ENCODE measurements at places on chromosomes 6 and 20.

- no peak for DNase-seq
These were observed 438.4 kb upstream of the ADGRB3 start for GRCh38 chr6:68196645-68197044.

GRCh38 chr6:156980948-156981347, 203.8 kb downstream of the ARID1B start:
- DNase-seq, result no peak

DNA sequence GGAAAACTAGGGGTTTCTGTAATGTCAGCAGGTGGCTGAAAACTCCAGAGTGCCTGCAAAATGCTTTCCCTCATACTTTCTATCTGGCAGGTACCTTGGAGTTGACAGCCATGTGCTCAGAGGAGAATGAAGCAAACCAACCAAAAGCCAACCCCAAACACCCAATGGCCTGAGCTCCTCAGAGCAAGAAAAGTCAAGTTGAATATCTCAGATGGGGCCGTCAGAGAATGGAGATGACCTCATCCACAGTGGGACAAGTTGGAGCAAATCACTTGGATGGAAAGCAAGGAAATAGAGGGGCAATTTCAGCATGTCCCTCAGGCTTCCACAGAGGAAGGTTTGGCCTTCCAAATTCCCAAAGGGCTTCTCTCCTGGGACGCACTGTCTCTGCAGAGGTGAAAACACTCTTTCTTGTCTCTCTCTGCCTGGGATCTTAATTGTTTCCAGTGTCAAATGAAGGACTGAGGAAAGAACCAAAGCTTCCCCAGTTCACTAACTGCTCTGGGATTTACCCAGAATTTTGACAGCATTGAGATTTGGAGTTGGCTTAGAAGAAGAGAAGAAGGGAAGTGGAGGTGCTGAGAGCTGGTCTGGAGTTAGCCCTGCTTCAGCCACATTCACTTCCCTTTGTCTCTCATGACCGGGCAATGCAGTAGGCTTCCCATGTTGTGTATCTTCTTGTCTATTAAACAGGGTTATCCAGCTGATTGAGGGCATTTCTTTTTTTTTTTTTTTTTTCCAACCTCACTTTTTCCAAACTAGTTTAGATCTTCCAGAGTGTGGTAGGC, 42.2 kb downstream of the PRND start:
- no peak for DNase-seq

DNA sequence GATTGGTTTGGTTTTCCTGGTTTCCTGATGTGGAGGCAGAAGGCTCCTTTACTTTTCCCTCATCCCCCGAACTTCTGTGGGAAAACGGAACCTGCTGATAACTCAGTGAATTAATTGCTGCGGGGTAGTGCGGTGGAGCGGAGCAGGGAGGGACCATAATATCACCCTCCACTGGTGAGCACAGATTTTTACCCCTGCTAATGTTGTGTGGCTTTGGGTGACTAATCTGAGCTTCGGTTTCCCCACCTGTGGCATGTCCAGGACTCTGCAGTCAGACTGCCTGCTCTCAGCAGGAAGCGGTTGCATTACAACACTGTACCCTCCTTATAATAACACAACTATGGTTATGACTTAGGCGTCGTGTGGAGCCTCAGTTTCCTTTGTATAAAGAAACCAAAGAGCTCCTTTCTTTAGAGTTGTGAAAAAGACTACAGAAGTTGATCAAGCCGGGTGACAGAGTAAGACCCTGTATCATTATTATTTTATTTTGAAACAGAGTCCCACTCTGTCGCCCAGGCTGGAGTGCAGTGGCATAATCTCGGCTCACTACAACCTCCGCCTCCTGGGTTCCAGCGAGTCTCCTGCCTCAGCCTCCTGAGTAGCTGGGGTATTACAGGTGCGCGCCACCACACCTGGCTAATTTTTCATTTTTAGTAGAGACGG, 2.2 kb upstream of the ID1 start:
- peak; percentile 47 for DNase-seq

DNA sequence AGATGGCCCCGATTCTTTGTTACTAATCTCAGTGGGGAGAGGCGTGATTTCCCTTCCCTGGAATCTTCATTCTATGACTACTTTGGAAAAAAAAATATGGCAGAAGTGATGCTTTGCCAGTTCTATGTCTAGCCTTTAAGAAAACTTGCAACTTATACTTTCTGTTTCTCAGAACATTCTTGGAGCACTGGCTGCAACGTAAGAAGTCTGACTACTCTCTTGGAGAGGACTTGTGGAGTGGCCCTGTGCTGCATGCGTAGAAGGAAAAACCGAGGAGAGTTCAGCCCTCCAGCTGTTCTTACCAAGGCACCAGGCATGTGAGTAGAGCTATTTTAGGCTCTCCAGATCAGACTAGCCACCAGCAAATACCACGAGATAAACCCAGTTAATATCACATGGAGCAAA, 77.6 kb upstream of the STXBP5 start:
- DNase-seq, result no peak

- DNase-seq, result no peak
These were observed 3.2 kb upstream of the ARMC12 start for GRCh38 chr6:35733633-35734032.

DNA sequence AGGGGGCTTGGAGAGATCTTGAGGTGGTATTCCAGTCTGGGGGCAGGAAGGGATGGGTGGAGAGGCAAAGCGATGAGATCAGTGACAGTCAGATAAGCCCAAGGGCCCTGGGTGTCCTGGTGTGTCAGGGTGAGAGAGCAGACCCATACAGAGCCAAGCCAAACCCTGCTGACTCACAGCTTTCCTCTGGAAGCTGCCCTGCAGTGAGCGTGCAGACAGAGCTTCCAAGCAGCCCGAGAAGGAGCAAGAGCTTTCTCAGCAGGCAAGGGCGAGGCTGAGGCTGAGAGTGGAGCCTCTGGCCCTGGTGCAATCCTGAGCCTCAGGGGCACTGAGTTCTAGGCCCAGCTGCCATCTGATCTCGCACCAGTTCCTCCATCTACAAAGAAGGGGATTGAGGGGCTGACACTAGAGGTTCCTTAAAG, 91.1 kb upstream of the HIVEP1 start:
- DNase-seq, result no peak

DNA sequence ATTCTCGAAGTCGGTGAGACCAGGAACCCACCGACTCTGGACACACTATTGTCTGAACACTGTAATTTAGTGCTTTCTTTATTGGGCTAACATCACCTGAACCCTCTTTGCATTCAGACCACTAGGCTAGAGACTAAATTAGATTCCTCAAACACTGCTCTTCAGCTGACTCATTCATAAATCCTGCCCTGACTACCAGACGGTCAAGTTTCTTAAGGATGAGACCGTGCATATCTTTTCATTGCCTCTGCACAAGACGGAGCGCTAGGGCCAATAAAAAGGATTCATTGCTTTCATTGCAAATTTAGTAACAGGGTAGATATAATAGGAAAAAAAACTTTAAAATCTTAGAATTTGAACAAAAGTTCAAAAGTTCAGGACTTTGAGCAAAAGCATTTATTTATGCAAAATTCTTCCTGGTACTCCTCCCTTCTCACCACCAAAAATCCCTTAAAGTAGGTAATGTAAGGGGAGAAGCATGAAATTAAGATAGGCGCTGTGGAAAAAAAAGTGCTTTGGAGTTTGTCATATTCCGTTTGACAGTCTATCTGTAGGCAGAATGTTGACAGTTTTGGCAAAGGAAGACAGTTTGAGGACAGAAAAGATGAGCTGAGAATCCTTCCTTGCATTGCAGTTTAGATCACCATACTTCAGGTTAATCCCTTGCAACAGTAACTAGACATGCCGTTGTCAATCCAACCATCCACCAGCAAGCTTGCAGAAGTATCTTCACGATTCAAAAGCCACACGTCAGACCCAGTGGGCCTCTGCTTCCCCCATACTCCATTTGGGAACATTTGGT, 328.6 kb upstream of the JARID2 start:
- no peak for DNase-seq

GRCh38 chr6:111591370-111591900, 14.2 kb downstream of the TRAF3IP2 start:
- no peak for DNase-seq

DNA sequence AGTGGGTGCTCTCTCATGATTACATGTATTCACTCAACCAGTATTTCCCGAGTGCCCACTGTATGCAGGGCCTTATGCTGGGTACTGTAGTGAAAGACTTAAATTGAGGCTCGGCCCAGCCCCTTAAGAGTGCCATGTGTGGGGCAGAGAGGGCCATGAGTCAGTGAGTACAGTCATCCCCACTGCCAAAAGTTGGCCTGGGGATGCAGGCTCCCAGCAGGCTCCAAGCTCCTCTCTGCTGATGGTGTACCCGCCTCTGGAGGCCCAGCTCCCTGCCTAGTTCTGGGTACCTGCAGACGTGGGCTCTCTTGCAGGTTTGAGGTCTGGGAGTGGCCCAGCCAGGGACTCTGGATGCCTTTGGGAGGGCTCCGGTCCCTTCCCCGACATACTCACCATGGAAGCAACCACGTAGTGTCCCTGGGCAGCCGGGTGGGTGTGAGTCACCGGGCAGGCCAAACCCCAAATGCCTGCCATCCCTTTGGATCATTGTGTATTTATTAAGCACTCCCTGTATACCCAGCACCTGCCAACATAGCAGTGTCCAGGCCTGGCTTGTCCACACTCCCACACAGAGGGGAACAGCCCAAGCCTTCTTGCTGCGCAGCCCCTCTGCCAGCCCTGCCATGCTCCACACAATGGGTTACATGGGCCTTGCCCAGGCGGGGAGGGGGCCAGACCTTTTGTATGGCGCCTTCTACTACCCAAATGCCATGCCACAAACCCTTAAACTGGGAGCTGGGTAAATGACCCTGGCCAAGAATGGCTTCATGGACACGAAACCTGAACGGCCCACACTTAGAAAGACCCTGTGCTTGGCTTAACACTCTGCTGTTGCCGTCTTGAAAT, 153.6 kb downstream of the VEGFA start:
- no peak for DNase-seq

DNA sequence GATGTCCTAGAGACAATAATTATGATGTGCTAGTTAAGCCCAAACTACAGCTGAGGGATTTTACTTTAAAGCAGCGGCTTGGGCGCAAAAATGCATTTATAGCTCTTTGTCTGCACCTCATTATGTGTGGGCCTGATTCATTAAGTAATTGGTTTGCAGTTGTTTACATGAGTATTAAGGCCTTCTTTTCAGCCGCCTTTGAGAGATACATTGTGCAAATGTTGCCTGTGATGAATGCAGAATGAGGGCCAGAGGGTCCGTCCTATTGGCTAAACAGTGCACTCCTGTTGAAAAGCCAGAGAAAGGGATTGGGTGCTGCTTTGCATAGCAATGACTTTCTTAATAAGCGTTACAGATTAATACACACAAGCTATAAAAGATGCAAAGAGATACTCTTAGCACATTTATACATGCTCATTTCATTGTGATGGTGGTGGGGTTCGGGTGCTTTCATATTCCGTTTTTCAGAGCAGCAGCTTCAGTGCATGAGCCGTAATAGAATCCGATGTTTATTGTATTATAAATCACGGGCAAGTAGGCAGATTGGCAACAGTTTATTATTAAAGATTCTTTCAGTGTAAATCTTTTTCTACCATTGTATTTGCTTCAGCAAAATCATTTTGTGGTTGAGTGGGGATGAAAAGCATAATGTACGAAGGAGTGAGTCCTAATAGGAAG, 68.2 kb upstream of the XRN2 start:
- no peak for DNase-seq

DNA sequence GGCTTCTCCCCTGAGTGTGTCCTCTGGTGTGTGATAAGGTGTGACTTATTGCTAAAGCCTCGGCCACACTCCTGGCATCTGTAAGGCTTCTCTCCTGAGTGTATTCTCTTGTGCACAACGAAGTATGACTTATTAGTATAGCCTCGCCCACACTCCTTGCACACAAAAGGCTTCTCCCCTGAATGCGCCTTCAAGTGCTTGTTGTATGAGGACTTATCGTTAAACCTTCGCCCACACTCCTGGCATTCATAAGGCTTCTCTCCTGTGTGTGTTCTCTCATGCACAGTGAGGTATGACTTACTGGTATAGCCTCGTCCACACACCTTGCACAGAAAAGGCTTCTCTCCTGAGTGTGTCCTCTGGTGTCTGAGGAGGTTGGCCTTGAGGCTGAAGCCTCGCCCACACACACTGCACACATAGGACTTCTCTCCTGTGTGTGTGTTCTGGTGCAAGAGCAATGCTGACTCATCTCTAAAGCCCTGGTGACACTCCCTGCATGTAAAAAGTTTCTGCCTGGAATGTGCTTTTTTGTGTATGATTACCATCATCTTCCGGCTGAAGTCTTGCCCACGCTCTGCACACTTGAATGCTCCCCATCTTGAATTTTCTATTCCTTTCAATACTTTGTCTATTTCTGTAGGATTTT, 20.4 kb downstream of the ZNF337 start:
- no peak for DNase-seq

GRCh38 chr20:25064561-25065071, 6.7 kb upstream of the ACSS1 start:
- no peak for DNase-seq

DNA sequence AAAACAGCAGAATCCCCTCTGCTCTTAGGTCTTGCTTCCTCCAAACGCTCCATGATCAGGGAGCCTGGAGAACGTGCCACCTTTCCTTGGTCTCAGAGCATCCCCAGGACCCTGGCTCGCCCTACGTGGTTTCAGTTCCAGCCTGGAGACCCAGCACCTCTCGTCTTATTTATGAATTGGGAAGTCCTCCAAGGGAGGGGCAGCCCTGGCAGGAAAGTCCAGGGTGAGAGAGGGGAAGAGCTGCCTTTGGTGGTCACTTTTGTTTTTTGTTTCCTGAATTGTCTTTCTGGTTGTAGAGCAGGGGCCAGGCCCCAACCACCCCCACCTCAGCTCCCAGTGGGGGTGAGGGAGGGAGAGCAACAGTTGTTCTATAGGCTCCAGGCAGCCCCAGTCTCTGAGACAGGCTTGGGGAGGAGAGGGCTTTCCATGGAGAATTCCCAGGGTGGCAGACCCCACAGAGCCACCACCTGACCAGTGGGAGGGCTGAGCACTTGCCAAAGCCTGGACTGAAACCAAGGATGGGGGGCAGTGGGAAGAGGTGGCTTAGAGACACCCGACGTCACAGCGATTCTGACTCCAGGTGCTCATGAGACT, 88.8 kb downstream of the PRND start:
- DNase-seq, result no peak

GRCh38 chr6:153947808-153948447, 91.1 kb upstream of the OPRM1 start:
- no peak for DNase-seq

GRCh38 chr6:106501960-106502371, 127.3 kb downstream of the RTN4IP1 start:
- no peak for DNase-seq

DNA sequence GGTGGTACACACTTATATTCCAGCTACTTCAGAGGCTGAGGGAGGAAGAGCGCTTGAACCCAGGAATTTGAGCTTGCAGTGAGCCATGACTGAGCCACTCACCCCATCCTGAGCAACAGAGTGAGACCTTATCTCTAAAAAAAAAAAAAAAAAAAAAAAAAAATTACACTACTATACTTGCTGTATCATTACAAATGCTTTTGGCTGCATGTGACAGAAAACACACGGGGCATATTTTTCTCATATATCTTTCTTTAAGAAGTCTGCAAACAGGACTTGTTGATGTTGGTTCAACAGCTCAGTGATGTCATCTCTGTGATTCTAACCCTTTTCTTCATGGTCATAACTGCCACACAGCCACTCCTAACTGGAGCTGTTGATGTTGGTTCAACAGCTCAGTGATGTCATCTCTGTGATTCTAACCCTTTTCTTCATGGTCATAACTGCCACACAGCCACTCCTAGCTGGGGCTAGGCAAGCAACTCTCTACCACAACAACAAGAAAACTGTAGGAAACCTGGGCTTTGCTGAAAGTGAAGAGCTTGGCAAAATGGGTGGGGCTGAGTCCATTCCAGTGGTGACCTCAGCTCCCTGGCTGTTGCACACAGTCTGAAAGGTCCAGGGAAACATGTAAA, 19.8 kb downstream of the MTFR2 start:
- no peak for DNase-seq

- no peak for DNase-seq
These were observed 5.5 kb downstream of the SIRPG start for GRCh38 chr20:1652104-1652503.

All from stimulated activated CD4-positive, alpha-beta T cell treated with anti-CD3 and anti-CD28 coated beads, TNF-alpha, amount 100 ng/mL, for 48 hours (primary cell).